AG09319 (cell line): ENCODE measurements at places on chromosomes 1 and 21.

GRCh38 chr21:17257784-17258183 is 255.1 kb upstream of the CXADR start:
- DNase-seq, result no peak

- no peak for DNase-seq
Measured at GRCh38 chr1:15110867-15111230, 42.7 kb upstream of the TMEM51 start.

DNA sequence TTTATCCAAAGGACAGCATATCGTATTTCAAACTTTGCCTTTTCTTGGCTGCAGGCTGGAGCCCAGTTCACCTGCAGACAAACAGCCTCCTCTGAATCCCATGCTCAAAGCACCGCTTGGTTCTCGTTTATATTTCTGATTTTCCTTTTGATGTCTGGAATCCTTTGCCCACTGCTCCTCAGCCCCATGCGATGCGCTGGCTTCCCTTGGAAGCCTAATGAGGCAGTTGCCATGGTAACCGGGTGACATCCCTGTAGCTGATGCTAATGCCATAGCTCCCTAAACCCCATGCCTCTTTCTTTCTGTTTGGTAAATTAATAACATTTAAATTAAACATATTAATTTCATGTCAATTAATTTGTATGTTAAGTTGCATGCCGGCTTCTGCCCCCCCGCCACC is 327.1 kb downstream of the PRDM2 start:
- DNase-seq, result no peak

DNA sequence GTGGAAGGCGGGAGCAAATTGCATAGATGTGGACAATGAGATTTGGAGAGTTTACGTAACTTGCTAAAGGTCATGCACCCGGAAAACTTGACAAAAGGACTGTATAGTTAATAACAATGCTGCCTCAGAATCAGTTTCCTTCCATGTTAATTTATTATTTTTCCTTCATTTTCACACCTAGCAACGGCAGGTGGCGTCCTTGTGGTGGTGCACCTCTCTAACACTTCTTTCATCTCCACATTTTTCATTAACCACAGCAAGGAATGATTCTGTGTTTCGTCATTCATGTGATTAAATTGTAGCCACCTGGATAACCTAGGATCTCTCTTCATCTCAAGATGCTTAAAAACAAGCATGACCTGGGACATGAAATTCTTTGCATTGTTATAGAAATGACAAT is 2133.0 kb downstream of the NCAM2 start:
- DNase-seq, result no peak

DNA sequence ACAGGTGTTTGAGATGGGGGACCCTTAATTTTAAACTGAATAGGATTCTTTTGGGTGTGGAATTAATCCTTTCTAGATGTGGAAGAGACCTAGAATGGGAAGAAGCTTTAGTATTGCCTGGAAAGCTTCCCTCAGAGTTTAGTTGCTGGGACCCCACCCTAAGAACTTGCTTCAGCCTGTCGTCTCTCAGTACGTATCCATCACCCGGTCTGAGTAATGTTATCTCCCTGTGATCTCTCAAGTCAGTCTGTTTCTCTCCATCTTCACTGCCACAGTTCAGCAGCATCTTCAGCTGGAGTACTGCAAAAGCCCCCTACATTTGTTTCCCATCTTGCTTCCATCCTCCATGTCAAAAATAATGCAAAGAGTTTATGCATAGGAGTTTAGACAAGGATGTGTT is 28.9 kb downstream of the CNST start:
- DNase-seq, result no peak

DNA sequence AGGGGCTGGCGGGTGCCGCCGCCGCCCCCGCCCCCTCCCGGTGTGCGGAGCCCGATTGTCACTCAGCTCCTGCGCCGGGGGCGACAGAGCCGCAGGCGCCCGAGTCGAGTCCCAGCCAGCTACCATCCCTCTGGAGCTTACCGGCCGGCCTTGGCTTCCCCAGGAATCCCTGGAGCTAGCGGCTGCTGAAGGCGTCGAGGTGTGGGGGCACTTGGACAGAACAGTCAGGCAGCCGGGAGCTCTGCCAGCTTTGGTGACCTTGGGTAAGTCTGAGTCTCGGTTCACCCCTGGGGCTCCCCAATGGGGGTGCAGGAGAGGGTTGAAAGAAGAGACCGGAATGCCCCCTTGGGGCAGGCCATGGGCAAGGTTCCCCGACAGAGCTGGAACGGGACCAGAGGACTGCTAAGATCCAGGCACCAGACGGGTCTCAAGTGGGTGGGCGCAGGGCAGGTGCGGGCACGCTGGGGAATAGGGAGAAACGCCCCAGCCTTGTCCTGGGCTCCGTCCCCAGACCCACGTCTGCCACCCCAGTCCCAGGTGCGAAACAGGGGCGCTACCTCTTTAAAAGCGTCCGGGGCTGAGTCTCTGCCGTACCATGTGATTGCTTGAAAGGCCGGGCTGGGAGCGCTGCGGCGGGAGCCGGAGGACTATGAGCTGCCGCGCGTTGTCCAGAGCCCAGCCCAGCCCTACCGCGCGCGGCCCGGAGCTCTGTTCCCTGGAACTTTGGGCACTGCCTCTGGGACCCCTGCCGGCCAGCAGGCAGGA is at the start of gene ADORA1:
ADORA1 (plus strand) TSS at position 61 of the 765 bp plus-strand sequence. CDS start 1,116 bp downstream, outside the sequence.
- no peak for DNase-seq
